ENCODE measurements at places on chromosomes 3 and 15. TPM values are rescaled to one million over a fixed set of nuclear protein-coding genes. Genes with fewer than 3 reads are reported as not detected.
A peak's percentile ranks its signal among the peaks of the same experiment; 100 is the strongest.

DNA sequence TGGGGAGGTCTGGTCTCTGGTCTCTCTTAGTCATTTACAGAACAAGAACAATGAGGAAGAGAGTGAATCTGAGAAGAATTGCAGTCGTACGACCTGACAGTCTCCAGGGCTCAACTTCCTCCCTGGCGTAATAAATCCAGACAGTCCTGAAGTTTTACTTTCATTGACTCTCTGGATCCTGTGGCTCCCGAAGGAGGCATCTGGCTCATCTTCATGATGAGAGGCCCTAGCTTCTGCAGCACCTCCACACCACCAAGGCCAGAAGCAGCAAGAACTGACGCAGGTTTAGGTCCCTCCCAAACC, 11.8 kb upstream of the CYFIP1 start:
- no peaks in the 10 kb centered on the region for H3K27me3 ChIP-seq
- no peak overlapping the region for H3K4me3 ChIP-seq
- DNase-seq, result no peak

DNA sequence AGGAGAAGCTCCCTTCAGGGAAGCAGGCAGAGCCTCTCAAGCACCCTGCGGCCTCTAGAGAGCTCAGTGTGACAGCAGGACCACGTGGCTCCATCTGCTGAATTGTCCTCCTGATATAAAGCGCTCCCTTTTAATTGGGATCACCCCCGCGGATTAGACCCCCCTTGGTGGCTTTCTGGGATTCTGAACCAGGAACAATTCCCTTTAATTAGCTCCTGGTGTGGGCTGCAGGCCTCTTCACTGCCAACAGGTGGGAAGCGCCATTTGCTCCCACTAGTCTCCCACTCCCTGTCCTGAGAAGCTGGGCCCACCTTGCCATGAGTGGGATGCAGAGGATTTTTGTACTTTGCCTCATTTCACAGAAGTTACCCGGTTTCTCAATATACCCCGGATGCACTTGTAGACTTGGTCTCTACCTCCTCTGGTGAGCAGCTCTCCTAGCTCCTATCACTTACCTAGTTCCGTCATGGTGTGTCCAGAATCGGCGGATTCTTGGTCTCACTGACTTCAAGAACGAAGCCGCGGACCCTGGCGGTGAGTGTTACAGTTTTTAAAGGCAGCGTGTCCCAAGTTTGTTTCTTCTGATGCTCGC, 592 bp downstream of the PGPEP1L start:
- H3K4me3 ChIP-seq, result no peak overlapping the region
- no peaks in the 10 kb centered on the region for H3K36me3 ChIP-seq
- no peak overlapping the region for H3K27ac ChIP-seq

DNA sequence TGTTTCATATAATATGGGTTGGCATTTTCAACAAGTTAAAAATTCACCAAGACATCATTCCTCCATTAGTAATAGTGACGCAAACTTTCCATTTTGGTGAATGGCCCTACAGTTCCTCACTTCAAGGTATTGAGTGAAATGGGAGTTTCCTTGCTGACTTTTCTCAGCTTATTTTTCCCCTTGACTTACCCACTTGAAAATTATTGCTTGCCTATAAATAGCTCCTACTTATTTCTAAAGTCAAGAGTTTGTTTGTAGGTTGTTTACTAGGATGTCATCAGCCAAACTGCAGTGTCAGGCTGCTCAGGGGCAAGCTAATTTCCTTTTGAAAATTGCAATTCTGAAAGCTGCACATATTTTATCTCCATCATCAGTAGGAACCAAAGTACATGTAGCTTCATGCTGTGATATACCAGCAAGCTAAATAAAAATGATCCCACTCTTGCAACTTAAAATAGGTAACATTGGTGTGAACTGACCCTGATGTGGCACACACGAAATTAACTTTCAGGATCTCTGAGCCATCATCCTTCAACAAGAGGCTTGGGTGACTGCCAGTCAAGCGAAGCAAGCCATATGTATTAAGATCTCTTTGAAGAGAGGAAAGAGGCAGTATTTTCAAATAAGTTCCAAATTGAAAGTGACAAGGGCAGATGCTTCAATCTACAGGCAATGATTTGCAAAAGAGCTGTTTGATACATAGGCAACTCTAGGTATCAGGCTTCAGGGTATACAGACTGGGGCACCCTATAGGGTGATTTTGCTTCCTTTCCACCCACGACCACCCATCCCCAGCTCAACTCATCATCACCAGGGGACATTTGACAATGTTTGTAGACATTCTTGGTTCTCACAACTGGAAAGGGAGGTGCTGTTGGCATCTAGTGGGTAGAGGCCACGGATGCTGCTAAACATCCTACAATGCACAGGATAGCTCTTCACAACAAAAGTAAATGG, 66.8 kb upstream of the RASGRP1 start:
- H3K4me3 ChIP-seq, result no peak overlapping the region
- no peaks in the 10 kb centered on the region for H3K36me3 ChIP-seq
- no peak for DNase-seq

- no peak overlapping the region for H3K27ac ChIP-seq
- H3K4me1 ChIP-seq, result no peaks in the 10 kb centered on the region
- H3K4me3 ChIP-seq, result no peak overlapping the region
- no peak for DNase-seq
- H3K27me3 ChIP-seq, result no peaks in the 10 kb centered on the region
- H3K36me3 ChIP-seq, result no peaks in the 10 kb centered on the region
Measured at GRCh38 chr3:18527691-18528090, 102.6 kb upstream of the SATB1 start.

The CKMT1A gene
- total RNA-seq, result not detected

DNA sequence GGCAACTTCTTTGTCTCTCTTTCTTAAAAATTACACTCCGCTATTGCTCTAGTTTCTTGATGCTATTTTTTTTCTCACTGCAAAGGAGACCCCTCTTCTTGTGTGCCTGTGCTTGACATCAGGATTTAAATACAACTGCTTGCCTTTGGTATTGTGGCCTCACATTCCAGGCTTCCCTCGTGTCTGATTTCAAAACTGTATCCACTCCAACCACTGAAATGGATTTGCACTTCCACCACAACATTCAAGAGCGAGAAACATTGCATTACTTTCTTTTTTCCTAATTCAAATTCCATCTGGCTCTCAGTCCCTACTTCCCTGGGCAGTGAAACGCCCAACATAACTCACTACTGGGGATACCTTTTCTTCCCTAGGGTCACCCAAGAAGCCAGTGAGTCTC, 50.4 kb upstream of the PXYLP1 start:
- no peaks in the 10 kb centered on the region for H3K4me1 ChIP-seq
- no peak for DNase-seq
- peaks cover 2% of the 10 kb centered on the region for H3K27me3 ChIP-seq
- H3K36me3 ChIP-seq, result no peaks in the 10 kb centered on the region
- H3K4me3 ChIP-seq, result no peak overlapping the region
- H3K27ac ChIP-seq, result no peak overlapping the region

- no peaks in the 10 kb centered on the region for H3K4me1 ChIP-seq
- H3K27ac ChIP-seq, result no peak overlapping the region
- no peak overlapping the region for H3K4me3 ChIP-seq
- H3K36me3 ChIP-seq, result no peaks in the 10 kb centered on the region
- H3K27me3 ChIP-seq, result no peaks in the 10 kb centered on the region
Measured at GRCh38 chr15:69813881-69814280, 283.8 kb downstream of the TLE3 start.

The ANKRD63 gene
- total RNA-seq, result not detected

The IL5RA gene
- not detected for total RNA-seq

The ABHD10 gene
- total RNA-seq, result 36.7 TPM

The SORD gene
- total RNA-seq, result 39.4 TPM

DNA sequence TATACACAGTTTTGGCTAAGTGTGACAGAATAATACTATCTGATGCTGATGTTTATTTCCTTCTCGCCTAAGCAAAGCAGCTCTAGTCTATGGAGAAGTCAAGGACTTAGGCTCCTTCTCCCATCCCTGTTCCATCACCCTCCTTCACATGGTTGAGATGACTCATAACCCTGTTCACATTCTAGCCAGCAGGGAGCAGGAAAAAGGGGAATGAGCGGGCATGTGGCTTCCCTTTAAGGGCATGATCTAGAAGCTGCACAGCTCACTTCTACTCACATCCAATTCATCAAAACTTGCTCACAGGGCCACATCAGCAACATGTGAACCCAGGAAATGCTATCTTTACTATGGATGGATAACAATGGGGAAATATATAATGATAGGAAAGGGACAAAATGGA, 40.9 kb downstream of the CBLB start:
- H3K36me3 ChIP-seq, result no peaks in the 10 kb centered on the region
- peak overlapping the region; percentile 81 for H3K27ac ChIP-seq
- H3K4me3 ChIP-seq, result no peak overlapping the region
- DNase-seq, result no peak
- H3K27me3 ChIP-seq, result no peaks in the 10 kb centered on the region

DNA sequence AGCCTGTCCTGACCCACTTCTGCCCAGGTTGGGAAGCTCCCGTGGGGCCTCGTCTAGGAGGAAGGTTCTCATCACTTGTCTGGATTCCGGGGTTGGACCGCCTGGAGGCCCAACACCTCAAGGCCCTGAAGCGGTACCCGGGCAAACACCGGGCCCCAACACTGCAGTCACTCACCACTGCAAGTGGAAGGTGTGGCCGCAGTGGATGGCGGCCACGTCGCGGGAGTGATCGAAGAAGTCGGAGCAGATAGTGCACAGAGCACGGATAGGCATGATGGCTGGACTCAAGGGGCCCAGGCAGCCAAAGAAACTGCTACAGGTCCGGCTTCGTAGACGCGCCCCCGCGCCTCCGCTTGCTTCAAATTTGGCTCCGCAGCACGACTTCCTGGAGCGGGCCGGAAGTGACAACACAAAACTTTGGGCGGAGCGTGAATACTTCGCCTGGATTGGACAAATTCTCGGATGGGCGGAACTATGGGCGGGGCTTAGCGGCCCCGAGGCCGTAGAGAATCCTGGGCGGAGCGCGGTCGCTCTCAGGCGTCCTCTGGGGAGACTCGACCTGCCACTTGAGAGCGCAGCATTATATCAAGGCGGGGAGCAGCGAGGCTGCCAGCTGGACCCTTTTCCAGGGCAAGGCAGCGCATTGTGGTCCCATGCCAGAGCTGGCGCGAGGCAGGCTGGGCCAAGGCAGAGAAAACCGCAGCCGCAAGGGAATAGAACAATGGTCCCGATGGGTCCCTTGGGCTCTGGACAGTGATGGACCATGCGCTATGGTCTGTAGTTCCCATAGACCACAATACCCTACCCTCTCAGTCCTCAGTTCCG, at the start of gene TRAIP:
TSS of gene TRAIP (minus strand) at position 384 of the 825 bp plus-strand sequence. CDS start at position 273, 111 bp downstream.
- H3K36me3 ChIP-seq, result no peaks in the 10 kb centered on the region
- peak within 1 kb of the TSS; percentile 99 for H3K4me3 ChIP-seq
- H3K27me3 ChIP-seq, result no peaks in the 10 kb centered on the region
- H3K27ac ChIP-seq, result peak within 1 kb of the TSS; percentile 36
- DNase-seq, result peak; percentile 89

The NUP210 gene
- 150 TPM for total RNA-seq

- H3K27me3 ChIP-seq, result no peaks in the 10 kb centered on the region
- H3K4me3 ChIP-seq, result no peak overlapping the region
- no peaks in the 10 kb centered on the region for H3K36me3 ChIP-seq
- H3K27ac ChIP-seq, result no peak overlapping the region
- DNase-seq, result no peak
- H3K4me1 ChIP-seq, result no peaks in the 10 kb centered on the region
Measured at GRCh38 chr15:26144836-26145235, 281.7 kb upstream of the ATP10A start.

The SLC6A11 gene
- not detected for total RNA-seq

DNA sequence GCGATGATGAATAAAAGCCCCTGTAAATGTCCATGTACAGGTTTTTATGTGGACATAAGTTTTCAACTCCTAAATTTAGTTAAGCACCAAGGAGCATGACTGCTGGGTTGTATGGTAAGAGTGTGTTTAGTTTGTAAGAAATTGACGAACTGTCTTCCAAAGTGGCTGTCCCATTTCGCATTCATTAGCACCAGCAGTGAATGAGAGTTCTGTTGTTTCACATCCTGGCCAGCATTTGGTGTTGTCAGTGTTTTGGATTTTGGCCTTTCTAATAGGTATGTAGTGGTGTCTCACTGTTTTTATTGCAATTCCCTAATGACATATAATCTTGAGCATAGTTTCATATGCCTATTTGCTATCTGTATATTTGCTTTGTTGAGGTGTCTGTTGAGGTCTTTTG, 3.7 kb downstream of the ZNF621 start:
- H3K36me3 ChIP-seq, result peaks cover 6% of the 10 kb centered on the region
- DNase-seq, result no peak
- H3K27ac ChIP-seq, result no peak overlapping the region
- no peaks in the 10 kb centered on the region for H3K4me1 ChIP-seq
- H3K27me3 ChIP-seq, result no peaks in the 10 kb centered on the region

The OR5K2 gene
- total RNA-seq, result not detected

The NOX5 gene
- not detected for total RNA-seq

The CILP gene
- total RNA-seq, result 0.05 TPM

DNA sequence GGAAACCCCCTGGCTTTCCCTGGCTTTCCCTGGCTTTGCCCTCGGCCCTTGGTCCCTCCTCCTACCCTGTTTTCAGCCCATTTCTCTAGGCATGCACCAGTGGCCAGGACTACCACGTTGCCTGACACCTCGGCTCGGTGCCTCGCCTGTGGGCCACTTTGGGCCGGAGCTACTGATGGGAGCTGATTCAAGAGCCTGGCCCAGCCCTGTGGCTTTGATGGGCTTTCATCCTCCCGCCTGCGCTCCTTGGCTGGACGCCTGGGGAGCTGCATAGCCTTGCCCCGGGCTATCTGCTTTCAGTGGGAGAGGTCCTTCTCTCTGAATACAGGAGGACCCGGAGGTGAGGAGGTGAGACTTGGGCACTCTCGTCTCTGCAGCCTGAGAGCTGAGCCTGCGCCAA, 192.7 kb upstream of the HES1 start:
- no peaks in the 10 kb centered on the region for H3K27me3 ChIP-seq
- no peak overlapping the region for H3K27ac ChIP-seq
- no peaks in the 10 kb centered on the region for H3K4me1 ChIP-seq
- DNase-seq, result no peak

DNA sequence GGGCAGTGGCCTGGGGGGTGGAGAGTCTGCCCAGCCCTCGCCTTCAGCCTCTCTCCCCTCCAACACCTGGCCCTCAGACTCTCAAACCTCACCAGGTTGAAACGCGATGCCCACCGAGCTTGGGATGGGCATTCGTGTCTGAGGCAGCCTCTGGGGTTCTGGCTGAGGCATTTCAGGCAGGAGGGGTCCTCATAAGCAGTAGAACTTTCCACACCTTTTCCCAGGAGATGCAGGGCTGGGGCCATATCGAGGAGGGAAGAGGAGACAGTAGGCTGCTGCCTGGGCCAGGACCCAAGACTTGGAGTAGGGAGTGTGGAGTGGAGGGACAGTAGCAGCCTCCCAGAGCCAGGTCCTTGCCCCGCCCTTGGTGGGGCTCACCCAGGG, 24.6 kb downstream of the ACAA1 start:
- no peaks in the 10 kb centered on the region for H3K36me3 ChIP-seq
- no peak for DNase-seq
- H3K27me3 ChIP-seq, result no peaks in the 10 kb centered on the region
- no peak overlapping the region for H3K4me3 ChIP-seq
- H3K27ac ChIP-seq, result no peak overlapping the region

GRCh38 chr3:98114264-98114663, 16.3 kb upstream of the OR5H1 start:
- no peak overlapping the region for H3K4me3 ChIP-seq
- H3K36me3 ChIP-seq, result no peaks in the 10 kb centered on the region
- H3K27ac ChIP-seq, result no peak overlapping the region
- no peaks in the 10 kb centered on the region for H3K27me3 ChIP-seq
- no peak for DNase-seq

The CLN6 gene
- total RNA-seq, result 63.5 TPM

GRCh38 chr3:141986548-141987107, 110.2 kb downstream of the ATP1B3 start:
- DNase-seq, result no peak
- H3K4me3 ChIP-seq, result no peak overlapping the region
- H3K4me1 ChIP-seq, result no peaks in the 10 kb centered on the region

The KBTBD8 gene
- 28.8 TPM for total RNA-seq

Data from GM12878 (cell line).